ENCODE measurements at places on chromosomes 2 and 18. TPM values are rescaled to one million over a fixed set of nuclear protein-coding genes. Genes with fewer than 3 reads are reported as not detected.

DNA sequence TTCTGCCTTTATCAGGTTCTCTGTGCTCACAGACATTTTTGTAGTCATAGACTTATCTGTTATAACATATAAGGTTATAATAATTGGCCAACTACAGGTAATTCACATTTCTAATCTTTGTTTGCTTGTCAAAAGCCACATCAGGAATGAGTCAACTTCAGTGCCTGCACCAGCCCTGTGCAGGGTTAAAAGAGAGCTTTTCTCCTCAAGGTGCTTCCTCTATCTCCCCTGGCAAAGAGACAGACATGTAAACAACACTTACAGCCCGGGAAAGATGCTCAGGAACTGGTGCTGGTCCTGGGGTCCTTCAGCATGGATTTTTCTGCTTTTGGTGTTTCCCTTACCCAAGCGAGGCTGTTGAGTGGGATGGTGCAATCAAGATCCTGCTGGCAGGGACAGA lies 7.7 kb upstream of the EHD3 start:
- no peak for DNase-seq

- DNase-seq: no peak
Observed at GRCh38 chr18:65762556-65762955, 11.7 kb downstream of the CDH7 start.

DNA sequence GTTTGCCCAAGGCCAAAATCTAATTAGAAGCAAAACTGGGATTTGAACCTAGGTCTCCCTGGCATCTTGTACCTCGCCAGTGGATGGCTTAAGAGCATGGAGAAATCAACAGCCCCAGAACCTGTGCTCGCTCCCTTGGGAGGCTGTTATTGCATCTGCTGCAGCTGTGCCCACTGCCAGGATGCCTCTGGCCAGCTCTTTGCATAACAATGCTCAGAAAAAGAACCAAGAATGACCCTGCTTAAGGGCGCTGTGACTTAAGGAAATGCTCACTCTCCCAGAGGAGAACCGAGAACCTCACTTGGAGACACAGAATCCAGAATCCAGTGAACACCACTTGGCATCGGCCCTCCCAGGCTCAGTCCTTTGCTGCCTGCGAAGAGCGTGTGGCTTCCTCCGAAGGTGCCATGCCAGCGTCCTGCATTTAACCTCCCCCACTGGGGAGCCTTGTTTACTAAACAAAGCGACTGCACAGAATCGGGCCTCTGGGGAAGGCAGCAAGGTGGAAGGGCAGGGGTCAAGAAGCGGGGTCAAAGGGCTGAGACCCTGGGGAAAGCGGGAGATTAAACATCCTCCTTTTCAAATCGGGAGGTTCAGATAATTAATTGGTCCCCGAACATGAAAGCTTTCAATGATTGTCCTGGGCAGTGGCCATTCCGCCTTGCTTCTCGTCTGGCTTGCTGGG lies 71.0 kb upstream of the BOD1L2 start:
- no peak for DNase-seq

DNA sequence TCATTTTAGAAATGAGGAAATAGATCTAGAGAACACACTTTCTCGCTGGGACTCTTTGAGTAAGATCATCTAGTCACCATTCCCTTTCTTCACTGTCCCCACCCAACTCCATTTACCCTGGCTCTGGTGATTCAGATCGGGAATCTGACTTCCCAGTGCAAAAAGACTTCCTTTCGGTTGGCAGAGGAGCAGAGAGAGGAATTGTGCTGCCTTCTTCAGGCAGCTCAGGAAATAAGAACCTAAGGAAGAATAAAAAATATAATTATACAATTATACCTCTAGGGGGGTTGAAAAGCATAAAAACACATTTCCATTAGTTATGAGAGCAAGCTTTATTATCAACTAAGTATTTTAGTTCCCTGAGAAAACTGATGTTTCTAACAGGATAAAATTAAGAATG lies 9.3 kb upstream of the MPP4 start:
- no peak for DNase-seq

- DNase-seq: peak; percentile 55
Observed at GRCh38 chr2:237473878-237474441, 13.1 kb upstream of the MLPH start.

DNA sequence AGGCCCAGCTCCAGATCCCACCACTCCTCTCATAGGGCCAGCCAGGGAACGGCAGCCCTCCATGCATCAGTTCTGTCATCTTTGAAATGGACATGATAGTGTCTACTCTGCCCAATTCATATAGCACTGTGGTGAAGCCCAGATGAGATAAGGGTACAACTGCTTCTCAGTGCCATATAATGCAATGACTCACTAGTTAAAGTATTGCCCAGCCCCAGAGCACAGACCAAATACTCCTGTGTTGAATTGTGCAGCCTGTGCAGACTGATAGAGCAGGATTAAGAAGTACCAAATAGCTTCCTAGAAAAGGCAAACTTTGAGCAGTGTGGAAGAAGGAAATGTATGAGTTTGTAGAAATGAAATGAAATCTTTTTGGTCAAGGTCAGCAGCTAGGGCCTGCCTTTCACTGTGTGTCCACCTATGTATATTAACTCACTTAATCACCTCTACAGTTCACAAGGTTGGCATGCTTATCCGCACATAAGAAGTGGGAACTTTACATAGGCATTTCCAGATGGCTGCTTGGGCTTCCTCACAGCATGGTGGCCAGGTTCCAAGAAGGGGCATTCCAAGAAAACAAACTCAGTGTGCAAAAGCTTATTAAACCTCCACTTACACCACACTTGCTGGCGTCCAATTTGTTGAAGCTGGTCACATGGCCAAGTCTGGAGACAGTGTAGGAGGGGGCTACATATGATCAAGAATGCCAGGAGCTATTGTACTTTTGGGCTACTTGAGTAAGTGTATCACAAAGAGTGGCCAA lies 102.8 kb upstream of the COPS8 start:
- no peak for DNase-seq

DNA sequence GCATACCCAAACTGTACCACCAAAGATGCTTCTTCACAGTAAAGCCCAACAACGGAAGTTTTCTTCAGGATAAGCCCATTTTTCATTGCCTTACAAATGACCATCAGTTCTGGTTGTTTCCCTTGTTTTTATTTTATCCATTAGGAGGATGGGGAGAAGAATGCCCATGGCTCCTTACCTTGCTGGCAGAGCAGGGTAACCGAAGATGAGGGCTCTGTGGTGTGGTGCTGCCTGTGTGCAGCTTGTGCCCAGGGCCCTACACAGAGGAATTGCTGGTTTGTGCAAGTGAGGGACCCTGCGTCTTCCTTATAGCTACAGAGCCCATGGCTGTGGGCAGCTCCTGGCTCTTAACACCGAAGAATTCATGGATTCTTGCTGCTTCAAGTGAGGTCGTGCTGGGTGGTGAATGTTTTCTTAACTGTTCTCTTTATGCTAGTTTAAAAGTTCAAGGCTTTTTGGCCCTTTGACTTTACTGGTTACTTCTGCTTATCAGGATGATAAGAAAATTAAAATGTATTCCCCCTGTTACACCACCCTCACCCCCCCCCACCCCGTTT lies 110.6 kb downstream of the MAP4K4 start:
- no peak for DNase-seq

- no peak for DNase-seq
Observed at GRCh38 chr2:69720404-69720803, 21.5 kb upstream of the ANXA4 start.

GRCh38 chr2:96342085-96342484 lies 6.5 kb downstream of the NCAPH start:
- DNase-seq: no peak

DNA sequence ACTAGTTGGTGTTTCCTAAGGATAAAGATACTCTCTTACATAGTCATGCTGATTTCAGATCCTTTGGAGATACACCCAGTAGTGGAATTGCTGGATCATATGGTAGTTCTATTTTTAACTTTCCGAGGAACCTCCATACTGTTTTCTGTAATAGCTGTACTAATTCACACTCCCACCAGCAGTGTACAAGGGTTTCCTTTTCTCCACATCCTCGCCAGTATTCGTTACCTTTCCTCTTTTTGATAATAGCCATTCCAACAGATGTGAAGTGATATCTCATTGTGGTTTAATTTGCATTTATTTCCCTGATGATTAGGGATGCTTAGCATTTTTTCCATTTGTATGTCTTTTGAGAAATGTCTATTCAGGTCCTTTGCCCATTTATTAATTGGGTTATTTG lies 34.0 kb downstream of the ACTR2 start:
- no peak for DNase-seq

GRCh38 chr18:6311456-6312215 lies 103.1 kb downstream of the L3MBTL4 start:
- no peak for DNase-seq

DNA sequence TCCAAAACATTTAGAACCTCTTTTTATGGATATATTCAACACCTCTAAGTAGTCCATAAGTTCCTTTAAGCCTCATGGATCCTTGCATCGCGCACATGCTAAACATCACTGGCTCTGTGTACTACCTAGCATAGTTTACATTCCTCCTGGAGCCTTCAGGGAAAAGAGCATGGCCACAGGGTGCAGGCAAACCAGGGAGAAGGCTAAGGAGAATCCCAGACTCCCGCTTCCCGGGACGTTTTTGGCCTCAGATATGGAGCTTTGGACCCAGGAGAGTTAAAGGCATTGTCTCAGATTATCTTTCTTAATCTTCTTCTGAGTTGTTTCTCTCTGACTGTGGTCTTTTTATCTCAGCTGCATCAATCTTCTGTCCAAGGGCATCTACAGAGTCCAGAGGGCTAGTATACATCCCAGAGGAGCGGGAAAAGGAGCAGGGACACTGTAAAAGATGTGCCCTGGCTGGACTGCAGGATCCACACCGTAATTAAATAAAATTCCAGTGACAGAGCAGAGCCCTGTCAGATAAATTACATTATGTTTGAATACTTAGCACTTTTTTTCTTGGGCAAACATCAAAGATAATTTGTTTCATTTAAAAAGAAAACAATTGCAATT lies 36.9 kb downstream of the RIT2 start:
- no peak for DNase-seq

GRCh38 chr18:59957957-59958356 lies 58.2 kb downstream of the PMAIP1 start:
- DNase-seq: peak; percentile 71

DNA sequence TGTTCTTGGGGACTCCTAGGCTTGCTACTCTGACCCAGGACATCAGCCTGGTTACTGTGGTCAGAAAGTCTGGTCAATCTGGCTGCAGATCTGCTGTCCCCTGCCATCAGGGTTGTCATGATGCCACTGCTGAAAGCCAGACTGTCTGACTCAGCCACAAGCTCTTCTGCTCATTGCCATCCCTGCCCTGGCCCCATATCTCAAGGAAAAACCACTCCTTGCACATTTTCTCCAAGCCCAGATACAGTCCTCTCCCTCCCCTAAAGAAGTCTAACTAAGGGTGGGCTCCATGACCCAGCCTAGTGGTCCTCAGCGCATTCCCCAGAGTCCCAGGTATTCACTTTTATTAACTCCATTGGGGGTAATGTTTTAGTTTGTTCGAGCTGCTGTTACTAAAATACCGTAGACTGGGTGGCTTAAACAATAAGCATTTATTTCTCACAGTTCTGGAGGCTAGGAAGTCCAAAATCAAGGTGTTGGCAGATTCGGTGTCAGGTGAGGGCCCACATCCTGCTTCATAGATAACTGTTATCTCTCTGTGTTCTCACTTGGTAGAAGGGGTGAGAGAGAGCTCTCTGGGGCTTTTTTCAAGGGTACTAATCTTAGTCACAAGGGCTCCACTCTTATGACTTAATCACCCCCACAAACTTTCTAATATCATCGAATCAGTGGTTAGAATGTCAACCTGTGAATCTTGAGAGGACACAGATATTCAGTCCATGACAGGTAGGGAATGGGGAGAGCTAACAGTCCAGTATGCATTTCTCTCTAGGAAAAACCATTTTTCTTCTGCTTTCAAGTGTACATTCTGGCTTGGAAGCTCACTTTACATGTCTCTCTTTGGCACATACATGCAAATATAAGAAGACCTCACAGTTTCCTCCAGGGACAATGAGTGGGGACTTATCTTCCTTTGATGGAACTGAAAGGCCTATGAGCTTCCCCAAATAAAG lies 94.8 kb upstream of the CXCR4 start:
- DNase-seq: no peak

DNA sequence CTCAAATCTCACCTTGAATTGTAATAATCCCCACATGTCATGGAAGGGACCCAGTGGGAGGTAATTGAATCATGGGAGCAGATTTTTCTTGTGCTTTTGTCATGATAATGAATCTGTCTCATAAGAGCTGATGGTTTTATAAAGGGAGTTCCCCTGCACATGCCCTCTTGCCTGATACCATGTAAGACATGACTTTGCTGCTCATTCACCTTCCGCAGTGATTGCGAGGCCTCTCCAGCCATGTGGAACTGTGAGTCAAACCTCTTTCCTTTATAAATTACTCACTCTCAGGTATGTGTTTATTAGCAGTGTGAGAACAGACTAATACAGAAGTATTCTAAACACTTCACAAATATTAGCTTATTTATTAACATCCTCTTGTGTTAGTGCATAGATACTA lies 516.7 kb downstream of the LRRTM4 start:
- no peak for DNase-seq

DNA sequence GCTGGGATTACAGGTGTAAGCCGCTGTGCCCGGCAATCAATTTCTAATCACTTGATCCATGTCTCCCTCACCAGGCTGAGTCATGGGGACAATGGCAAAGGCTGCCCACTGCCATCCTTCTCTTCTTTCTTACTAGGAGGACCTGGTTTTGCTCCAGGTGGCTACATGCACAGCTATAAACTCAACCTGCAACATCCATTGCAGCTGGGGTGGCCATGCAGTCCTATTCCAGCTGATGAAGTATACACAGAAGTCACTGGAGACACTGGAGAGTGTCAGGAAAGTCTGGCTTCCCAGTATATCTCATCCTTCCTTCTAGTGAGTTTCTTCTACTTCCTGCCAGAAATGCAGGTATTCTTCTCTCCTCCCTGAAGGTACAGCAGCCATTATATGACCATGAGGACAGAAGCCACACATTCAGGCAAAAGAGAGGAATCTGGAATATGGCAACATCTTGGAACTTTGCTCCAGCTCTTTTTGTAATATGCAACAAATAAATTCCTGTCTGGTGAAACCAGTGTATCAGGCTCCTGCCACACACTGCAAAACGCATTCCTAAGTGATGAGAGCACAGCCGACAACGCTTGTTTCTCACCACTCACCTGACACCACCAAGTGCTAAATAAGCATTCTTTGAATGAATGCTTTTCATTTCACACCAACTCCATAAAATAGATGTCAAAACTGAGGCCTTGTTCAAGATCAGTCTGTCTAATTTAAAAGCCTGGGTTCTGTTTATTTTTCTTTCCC lies 32.3 kb downstream of the SCTR start:
- DNase-seq: peak; percentile 74

- DNase-seq: peak; percentile 75
Observed at GRCh38 chr2:61993422-61994024, 88.0 kb downstream of the COMMD1 start.

The POU3F3 gene
- not detected for total RNA-seq

The DSG1 gene
- total RNA-seq: not detected

The SERPINB4 gene
- total RNA-seq: not detected

The AKAIN1 gene
- not detected for total RNA-seq

The CDH20 gene
- total RNA-seq: not detected

The SRD5A2 gene
- total RNA-seq: not detected

The FIGN gene
- 3.3 TPM for total RNA-seq
